Type B pancreatic cell (in vitro differentiated cells): ENCODE measurements at places on chromosomes 16 and 17.

- DNase-seq, result peak; percentile 37
These were observed 85.9 kb upstream of the TOB1 start for GRCh38 chr17:50952013-50952412.

GRCh38 chr17:4544135-4544950, 10.8 kb downstream of the MYBBP1A start:
- no peak for DNase-seq

GRCh38 chr16:30004424-30004776, 6.4 kb downstream of the DOC2A start:
- DNase-seq, result no peak

DNA sequence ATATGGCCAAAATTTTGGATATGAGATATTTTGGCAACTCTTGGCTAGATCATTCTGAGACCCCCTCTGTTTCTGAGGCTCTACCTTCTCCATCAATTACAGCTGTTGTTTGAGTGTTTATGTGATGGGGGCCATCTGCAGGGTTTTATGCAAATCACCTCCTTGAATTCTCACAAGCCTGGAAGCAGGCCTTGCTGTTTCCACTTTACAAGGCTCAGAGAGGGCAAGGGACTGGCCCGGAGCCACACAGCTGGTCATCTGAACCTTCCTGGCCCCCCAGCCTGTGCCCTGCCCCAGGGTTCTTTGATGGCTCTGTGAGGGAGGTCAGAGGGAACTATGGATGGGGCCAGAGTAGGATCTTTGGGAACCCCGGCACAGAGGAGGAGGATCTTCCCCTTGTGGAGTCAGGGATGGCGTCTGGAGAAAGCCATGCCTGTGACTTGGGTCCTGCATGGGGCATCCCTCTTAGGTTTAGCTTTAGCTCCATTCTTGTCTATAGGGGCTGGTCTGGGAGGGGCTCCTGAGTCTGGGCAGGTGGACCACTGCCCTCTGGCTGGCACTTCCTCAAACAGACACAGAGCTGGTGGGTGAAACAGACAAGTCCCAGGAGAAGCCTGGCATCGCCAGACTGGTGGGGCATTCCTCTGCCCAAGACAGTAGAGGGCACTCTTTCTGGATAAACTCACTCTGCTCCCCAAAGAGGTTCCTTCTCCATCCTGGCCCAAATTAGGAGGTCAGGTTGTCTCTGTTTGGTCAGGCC, 26.2 kb downstream of the IL21R start:
- DNase-seq, result peak; percentile 47

DNA sequence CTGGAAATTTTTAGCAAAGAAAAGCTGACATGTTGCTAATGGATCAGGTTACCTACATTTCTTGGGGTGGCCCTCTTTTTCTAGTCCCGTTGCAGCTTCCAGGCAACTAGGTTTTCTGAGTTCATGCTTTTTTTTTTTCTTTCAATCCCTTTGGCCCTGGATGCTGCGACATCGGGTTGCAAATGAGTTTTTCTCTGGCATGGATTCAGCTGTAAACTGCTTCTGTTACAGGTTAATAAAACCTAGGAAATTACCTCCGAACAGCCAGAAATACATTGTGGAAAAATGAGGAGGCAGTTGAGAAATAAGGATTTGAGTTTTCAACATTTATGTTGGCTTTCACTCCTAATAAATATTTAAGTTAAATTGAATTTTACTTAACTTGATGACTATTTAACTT, 149.8 kb upstream of the MAF start:
- DNase-seq, result no peak

DNA sequence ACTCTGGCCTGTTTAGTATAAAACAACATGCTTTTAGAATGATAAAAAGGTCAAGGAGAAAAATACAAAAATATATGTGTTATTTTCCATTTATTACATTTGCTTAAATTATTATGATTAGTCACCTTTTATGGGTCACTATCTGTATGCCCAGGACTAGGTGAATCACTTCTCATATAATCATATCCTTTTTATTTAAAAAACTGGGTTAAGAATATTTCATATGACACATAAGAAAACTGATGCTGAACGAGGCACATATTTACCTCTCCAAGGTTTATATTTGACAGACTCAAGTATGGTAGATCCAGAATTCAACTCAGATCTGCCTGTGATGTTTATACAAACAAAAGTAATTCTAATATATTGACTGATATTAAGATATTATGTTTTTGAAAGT, 134.5 kb downstream of the CDH8 start:
- no peak for DNase-seq

DNA sequence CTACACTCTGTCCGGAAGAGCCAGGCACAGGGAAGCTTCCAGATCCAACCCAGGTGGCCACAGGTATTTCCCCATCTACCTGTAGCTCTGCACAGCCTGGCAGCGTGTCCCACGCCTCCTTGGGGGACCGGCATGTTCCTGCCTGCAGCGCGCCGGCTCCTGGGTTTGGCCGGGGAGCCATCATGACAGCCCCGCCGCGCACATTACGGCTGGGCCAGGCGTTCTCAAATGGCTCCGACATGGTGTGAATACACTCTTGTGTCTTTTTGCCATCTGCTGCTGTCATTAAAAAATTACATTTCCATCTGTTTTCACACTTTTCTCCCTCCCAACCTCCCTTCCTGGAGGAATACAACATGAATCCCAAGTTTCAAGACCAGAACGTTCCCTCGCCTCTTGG, 8.0 kb upstream of the GINS2 start:
- DNase-seq, result no peak

GRCh38 chr16:19463468-19464315, 46.0 kb downstream of the TMC5 start:
- no peak for DNase-seq

- DNase-seq, result no peak
These were observed 1.1 kb upstream of the KPNA2 start for GRCh38 chr17:68034452-68034776.

DNA sequence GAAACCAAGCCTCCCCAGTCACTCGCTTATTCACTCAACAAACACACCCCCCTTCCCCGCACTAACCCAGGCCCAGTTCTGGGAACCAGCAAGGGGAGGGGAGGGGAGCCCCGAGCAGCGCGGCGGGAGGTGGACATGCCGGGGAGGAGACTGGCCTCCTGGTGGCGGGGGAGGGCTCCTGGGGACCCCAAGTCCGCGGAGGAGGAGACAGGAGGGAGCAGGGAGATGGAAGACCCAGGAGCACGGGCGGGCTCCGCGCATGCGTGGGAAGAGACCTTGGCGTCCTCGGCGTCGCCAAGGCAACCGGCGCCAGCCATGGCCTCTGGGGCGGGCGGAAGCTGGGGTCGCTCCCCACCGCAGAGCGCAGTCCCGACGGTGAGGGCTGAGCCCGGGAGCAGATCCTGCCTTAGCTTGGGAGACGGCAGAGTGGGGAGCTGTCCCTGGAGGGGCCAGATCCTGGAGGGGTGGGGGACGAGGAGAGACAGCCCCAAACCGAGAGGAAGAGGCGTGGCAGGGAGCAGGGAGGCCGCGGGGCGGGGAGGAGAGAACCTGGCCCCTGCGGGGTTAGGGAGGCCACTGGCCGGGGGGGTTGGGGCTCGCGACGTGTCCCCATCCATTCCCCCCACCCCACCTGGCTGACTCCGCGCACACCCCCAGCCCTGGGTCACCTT, at the start of gene PRR29:
Gene PRR29, plus strand, starts transcription at position 302 of the 671 bp plus-strand sequence. Its CDS starts 14 bp downstream, at position 316.
- DNase-seq, result peak; percentile 83

DNA sequence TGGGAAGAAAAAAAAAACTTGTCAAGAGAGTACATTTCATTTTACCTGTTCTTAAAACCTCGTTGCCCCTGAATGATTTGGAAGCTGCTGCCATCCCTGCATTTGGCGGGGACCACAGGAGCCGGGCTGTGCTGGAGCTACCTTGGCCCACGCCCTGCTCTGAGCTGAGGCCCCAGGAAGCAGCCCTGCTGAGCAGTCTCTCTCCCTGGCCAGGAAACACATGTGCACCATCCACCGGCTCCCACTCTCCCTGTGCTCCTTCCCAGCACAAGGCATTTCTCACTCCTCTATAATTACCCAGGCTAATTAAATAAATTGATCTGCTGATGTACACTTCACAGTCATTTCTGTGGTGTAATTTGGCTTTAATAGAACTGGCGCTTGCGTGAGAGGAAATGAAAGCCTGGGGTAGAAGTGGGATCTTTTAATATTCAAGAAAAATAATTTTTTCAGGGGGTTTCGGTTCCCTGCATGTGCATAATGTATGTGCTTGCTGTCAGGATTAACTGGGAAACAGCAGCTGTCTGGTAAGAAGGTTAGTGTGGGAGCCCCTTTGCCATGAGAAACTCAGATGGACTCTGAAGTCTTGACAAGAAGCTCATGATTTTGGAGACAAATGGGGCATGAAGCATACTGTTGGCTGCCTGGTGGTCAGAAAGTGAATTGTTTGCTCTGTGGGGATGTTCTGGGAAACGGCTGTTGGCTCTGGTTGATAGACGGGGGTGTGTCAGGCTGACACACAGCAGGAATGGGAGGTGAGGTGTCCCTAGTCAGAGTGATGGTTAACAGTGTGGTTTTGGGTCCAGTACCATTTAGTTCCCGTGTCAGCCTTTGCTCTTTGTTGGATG, 252.3 kb upstream of the EEF2KMT start:
- no peak for DNase-seq

DNA sequence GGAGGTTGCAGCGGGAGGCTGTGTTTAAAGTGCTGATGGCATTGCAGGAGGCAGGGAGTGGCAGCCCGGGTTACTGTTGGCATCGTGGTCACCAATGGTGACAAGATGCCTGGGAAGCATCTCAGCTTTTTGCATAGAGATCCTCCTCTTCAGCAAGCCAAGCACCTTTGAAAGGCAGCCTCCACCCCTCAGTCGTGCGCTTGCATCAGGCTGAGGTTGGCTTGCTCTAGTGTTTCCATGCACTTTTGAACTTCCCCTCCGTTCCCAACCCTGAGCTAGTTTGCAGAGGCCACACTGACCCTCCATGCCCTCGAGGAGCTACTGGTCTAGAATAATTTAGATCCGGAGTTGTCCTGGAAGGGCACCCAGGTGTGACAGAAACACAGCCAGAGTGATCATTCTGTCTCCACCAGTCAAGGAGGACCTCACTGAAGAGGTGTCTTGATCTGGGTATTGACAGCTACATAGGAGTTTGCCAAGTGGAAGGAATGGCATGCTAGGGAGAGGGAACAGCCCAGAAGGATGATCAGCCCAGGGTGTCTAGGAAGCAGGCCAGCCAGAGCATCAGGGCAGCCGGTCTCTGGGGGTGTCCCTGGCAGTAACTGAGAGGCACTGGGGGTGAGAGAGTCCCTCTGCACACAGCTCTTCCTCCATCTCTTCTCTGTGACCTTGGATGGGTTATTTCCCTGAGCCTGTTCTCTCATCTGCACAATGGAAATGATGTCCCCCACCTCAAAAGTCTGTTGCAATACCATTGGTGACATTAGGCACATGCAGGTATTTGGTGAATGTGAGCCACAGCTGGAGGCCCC, 7.7 kb downstream of the BEAN1 start:
- DNase-seq, result no peak

DNA sequence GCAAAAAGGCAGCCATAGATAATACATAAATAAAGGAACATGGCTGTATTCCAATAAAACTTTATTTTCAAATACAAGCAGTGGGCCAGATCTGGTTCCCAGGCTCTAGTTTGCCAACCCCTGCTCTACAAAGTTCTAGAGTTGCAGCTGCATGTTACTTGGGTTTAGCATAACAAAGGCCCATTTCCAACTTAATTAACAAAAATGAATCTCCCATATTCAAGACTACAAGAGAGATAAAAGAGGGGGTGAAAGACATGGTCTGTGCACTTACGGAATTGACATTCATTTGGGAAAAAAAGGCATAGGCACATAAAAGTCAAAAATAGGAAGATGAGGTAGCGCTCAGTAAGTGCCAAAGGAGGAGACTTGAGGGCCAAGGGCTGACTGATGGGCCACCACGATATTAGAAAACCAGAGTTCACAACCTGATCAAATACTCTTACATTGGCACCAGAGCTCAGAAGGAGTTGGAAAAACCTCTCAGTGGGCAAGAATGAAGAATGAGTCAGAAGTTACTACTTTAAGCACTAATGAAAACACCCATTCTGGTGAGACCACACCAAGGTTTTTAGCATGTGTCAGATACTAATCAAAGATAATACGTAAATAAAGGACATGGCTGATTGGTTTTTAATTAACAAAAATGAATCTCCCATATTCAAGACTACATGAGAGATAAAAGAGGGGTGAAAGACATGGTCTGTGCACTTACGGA, 164.0 kb downstream of the VPS53 start:
- no peak for DNase-seq

DNA sequence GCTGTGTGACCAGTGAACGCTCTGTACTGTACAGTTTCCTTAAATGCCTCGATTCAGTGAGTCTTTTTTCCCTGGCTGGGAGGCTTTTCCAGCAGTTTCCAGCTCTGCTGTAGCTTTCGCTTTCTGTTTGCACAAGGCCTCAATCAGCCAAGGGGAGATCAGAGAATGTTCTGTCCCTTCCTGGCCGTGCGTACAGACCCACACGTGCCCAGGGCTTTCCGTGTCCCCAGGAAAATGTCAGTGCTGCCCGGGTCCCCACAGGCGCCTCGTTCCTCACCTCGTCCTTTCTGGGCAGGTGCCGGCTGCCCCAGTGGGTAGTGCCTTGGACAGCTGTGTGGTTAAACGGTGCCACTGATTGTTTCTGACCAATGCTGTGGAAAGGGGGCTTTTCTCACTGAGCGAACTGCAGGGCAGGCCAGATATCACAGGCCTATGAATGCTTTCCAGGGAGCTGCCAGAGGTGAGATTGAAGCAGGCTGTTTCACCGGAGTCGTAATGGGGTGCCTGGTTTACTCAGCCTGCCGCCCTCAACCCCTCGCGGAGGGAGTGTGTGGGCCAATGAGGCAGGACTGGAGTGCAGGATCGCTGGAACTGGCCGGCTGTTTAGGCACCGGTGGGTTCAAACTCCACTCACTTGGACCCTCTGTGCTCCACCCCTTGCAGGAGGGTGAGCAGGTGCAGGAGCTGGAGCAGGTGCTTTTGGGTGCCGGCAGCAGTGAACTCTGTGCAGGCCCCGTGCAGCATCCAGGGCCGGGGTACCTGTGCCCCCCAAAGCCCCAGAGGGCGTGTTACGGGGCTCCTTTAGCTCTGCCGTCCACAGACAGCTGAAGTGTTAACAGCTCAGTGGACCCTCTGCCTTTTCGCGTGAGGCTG, 44.4 kb downstream of the ZNF778 start:
- no peak for DNase-seq

- no peak for DNase-seq
These were observed 15.1 kb upstream of the DHX8 start for GRCh38 chr17:43468691-43469139.

- no peak for DNase-seq
These were observed 10.8 kb downstream of the SSH2 start for GRCh38 chr17:29918922-29919856.

DNA sequence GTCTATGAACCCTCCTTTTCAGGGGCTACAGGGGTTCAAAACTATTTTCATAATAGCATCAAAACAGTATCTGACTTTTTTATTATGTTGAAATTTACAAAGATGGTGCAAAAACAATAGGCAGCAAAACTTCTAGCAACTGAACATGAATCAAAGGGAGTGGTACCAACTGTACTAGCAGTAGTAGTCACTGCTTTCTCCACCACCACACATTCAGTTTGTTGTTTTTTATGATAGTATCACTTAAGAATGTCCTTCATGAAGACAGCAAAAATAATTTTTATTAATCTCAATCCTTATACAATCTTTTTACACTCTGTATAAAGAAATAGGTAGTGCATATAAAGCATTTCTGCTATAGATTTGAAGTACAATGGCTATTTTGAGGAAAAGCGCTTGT, 47.6 kb downstream of the MED13 start:
- DNase-seq, result no peak
